ENCODE measurements at places on chromosomes 11 and 22. TPM values are rescaled to one million over a fixed set of nuclear protein-coding genes. Genes with fewer than 3 reads are reported as not detected.

TMEM45B gene
- total RNA-seq = 6.1 TPM

PRG3 gene
- total RNA-seq = not detected

GRCh38 chr11:69746752-69747742, 28.1 kb downstream of the FGF4 start:
- DNase-seq = no peak

DNA sequence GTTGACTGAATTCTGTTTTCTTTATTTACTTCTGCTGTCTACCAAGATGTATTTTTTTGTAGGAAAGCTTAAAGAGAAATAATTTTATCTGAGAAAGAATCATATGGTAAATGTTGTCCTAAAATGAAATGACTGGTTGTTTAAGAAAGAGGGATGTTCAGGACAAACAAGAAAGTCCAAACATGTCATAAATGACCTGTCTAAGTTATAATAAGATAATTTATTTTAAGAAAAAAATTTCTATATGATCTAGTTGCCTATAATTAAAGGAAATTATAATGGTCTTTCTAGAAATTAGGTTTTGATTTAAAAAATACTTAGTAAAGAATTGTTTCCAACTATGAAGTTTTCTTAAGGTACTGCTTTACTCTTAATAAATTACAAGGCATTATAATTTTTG, 10.5 kb downstream of the SCGB2A2 start:
- no peak for DNase-seq

All from naive thymus-derived CD8-positive, alpha-beta T cell (primary cell).